Gastrocnemius medialis (tissue), 4 donors: ENCODE measurements at places on chromosomes 12 and 14. TPM values are rescaled to one million over a fixed set of nuclear protein-coding genes. Genes with fewer than 3 reads are reported as not detected.

The ATXN2 gene
- 20.4 TPM for total RNA-seq

The NR1H4 gene
- total RNA-seq = not detected

The MTA1 gene
- 27.4 TPM for total RNA-seq

The YAF2 gene
- 38.5 TPM for total RNA-seq

The KLRD1 gene
- total RNA-seq = 0.22 TPM

The MARK3 gene
- 60.2 TPM for total RNA-seq

DNA sequence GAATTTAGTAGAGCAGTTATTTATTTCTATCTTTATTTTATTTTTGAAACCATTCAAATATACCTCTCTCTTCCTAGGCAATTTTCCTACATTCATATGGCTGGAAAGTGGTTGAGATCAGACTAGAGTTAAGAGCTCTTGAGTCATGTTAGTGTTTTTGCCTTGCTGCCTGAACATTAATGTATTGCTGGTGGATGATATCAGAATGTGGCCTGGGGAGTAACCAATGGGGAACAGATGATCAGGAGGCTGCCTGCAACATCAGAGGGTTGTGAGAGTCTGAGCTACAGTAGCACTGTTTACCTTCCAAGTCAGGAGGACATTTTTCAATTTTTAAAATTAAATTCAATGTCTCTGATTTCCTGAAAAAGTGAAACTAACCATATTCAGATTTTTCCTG lies 166.3 kb upstream of the TRHDE start:
- H3K4me1 ChIP-seq = no peaks in the 10 kb centered on the region
- H3K36me3 ChIP-seq = no peaks in the 10 kb centered on the region
- no peaks in the 10 kb centered on the region for H3K27me3 ChIP-seq
- no peak overlapping the region for H3K27ac ChIP-seq

GRCh38 chr14:103887170-103887501 lies 39.8 kb upstream of the PPP1R13B start:
- H3K4me1 ChIP-seq = peaks cover 3% of the 10 kb centered on the region
- H3K27ac ChIP-seq = no peak overlapping the region
- DNase-seq = no peak
- no peaks in the 10 kb centered on the region for H3K27me3 ChIP-seq
- no peaks in the 10 kb centered on the region for H3K36me3 ChIP-seq

GRCh38 chr14:82047777-82048470 lies 514.3 kb upstream of the SEL1L start:
- H3K4me3 ChIP-seq = no peak overlapping the region
- DNase-seq = no peak
- no peaks in the 10 kb centered on the region for H3K27me3 ChIP-seq
- no peaks in the 10 kb centered on the region for H3K36me3 ChIP-seq
- H3K4me1 ChIP-seq = no peaks in the 10 kb centered on the region
- no peak overlapping the region for H3K27ac ChIP-seq

GRCh38 chr14:23567186-23568020 lies at the start of gene AP1G2:
Gene AP1G2 (minus strand): TSS chr14:23567791. CDS start chr14:23567314, 477 bp downstream.
- no peaks in the 10 kb centered on the region for H3K27me3 ChIP-seq
- peak; percentile 54 for DNase-seq

DNA sequence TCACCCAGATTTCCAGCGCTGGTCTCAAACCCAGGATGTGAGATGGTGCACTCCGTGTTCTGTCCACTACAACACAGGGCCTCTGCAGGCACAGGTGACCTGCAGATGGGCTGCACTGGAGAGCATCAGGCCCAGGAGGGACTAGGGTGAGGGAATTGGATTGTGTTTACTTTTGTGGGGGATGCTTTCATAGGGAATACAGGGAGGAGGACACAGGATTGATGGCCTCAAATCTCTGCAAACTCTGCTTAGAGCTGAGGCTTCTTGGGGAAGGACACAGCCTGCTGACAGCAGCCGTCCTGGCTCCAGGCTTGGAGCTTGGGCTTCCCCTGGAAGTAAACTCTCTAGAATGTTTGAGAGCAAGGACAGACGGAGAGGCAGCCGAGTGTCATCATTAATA lies 57.1 kb downstream of the NTF3 start:
- no peaks in the 10 kb centered on the region for H3K4me1 ChIP-seq
- H3K27ac ChIP-seq = no peak overlapping the region
- H3K4me3 ChIP-seq = no peak overlapping the region
- no peak for DNase-seq

DNA sequence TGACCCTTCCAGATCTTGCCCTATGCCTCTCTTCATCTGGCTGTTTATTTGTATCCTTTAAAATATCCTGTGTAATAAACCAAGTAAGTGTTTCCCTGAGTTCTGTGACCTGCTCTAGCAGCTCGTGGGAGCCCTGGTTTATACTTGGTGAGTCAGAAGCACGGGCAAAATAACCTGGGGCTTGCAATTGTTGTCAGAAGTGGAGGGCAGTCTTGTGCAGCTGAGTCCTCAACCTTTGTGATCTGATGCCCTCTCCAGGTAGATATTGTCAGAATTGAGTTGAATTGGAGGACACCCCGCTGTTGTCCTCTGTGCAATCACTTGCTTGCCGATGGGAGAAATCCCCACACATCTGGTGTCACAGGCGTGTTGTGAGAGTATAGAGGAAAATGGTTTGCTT lies 62.5 kb upstream of the PRICKLE1 start:
- H3K27ac ChIP-seq = no peak overlapping the region
- no peaks in the 10 kb centered on the region for H3K4me1 ChIP-seq
- H3K36me3 ChIP-seq = no peaks in the 10 kb centered on the region
- H3K4me3 ChIP-seq = no peak overlapping the region

GRCh38 chr12:9319044-9319841 lies 111.0 kb upstream of the PZP start:
- H3K4me1 ChIP-seq = no peaks in the 10 kb centered on the region
- DNase-seq = no peak
- no peaks in the 10 kb centered on the region for H3K27me3 ChIP-seq
- no peak overlapping the region for H3K27ac ChIP-seq
- H3K36me3 ChIP-seq = no peaks in the 10 kb centered on the region

- DNase-seq = peak; percentile 62
- no peaks in the 10 kb centered on the region for H3K27me3 ChIP-seq
- H3K27ac ChIP-seq = peak overlapping the region; percentile 75
- peaks cover 3% of the 10 kb centered on the region for H3K36me3 ChIP-seq
- no peaks in the 10 kb centered on the region for H3K4me1 ChIP-seq
- no peak overlapping the region for H3K4me3 ChIP-seq
Measured at GRCh38 chr12:7207866-7208625, 18.6 kb downstream of the PEX5 start.

DNA sequence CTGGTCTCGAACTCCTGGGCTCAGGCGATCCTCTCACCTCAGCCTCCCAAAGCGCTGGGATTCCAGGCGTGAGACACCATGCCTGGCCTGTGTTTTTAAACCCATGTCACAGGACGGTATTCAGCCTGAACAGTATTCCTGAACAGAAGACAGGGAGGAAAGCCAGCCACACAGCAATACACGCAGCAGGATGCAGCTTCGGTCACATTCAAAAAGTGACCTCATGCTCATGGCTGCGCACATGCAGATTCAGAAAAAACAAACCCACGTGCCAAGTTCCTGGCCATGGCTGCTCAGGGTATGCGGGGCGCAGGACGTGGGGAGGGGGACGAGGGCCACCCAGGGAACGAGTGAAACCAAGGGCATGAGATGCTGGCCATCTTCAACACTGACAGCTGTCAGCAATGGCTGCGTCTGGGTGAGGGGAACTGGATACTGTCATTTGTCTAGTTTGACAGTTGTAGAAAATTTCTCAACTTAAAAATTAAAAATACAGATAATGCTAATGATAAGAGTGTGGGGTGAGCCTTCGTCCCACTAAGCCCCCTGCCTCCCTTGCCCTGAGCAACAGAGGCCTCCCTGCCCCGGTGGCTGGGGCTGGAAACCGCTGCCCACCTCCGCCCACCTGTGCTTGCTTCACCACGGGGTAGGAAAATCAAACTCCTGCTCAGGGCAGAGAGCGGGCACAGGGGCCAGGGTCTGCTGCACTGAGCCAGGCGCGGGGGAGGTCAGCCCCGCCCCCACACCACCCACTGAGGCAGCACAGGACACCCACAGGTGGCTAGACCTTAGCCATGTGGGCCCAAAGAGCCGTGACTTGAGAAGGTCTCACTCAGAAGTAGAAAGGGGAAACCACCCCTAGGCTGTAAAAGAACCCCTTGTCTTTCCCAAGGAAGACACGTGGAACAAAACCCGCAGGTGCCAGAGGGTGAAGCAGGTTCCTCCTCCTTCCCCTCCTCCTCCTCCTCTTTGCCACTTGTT lies 84.2 kb downstream of the SCARB1 start:
- DNase-seq = no peak
- no peaks in the 10 kb centered on the region for H3K36me3 ChIP-seq
- no peak overlapping the region for H3K4me3 ChIP-seq
- no peaks in the 10 kb centered on the region for H3K27me3 ChIP-seq
- no peak overlapping the region for H3K27ac ChIP-seq

DNA sequence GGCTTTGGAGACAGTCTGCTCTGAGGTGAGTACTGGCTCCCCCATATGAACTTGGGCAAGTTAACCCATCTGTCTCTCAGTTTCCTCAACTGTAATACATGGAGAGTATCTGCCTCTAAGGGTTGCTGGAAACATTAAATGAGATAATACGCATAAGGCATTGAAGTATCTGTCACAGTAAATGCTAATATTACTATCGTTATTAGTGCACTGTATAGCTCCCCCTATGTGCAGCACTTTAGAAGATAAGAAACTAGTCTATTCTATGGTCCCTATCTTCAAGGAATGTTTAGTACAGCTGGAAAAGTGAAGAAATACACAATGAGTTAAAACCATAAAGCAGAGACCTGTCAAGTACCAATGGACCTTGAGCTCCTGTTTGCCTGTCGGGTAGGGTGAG lies 51.7 kb upstream of the CFL2 start:
- no peaks in the 10 kb centered on the region for H3K4me1 ChIP-seq
- no peaks in the 10 kb centered on the region for H3K27me3 ChIP-seq
- H3K27ac ChIP-seq = no peak overlapping the region
- peaks cover 3% of the 10 kb centered on the region for H3K36me3 ChIP-seq
- H3K4me3 ChIP-seq = no peak overlapping the region

DNA sequence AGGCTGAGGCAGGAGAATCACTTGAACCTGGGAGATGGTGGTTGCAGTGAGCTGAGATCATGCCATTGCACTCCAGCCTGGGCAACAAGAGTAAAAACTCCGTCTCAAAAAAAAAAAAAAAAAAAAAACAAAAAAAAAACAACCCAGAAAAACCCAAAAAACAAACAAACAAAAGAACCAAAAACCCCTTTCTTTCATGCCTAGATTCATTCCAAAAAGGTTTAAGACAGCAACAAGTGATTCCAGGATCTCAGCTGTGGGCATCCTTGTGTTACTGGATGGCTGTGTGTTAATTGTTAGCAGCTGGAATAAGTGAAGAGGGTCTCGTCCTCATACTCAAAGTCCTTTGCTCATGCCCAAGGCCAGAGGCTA lies 9.4 kb downstream of the GPRC5A start:
- no peak overlapping the region for H3K4me3 ChIP-seq
- no peaks in the 10 kb centered on the region for H3K4me1 ChIP-seq
- H3K27ac ChIP-seq = peak overlapping the region; percentile 56
- no peaks in the 10 kb centered on the region for H3K27me3 ChIP-seq

DNA sequence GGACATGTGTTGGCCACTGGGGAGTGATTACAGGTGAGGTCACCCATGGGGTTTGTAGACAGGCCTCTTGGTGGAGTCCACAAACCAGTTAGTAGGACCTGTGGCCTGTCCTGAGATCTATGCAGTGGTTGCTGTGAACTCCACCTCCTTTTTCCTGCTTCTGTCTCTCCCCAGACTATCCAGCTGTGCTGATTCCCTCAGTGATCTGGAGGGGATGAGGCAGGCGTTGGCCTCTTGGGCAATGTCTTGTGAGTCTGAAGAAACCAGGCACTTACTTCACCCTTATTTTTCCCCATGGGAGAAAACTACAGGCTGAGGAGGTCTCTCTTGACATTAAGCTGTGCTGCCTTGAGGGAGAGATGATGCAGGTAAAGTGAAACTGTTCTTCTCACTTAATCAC lies 257.2 kb upstream of the PRICKLE1 start:
- H3K4me3 ChIP-seq = no peak overlapping the region
- no peak for DNase-seq
- H3K27me3 ChIP-seq = no peaks in the 10 kb centered on the region
- H3K4me1 ChIP-seq = no peaks in the 10 kb centered on the region
- no peak overlapping the region for H3K27ac ChIP-seq

- no peak overlapping the region for H3K27ac ChIP-seq
- H3K36me3 ChIP-seq = no peaks in the 10 kb centered on the region
- no peak overlapping the region for H3K4me3 ChIP-seq
- no peaks in the 10 kb centered on the region for H3K27me3 ChIP-seq
Measured at GRCh38 chr12:115166698-115167315, 482.8 kb upstream of the TBX3 start.

GRCh38 chr12:51405801-51406207 lies 14.6 kb upstream of the GALNT6 start:
- DNase-seq = no peak
- H3K4me1 ChIP-seq = no peaks in the 10 kb centered on the region
- H3K27ac ChIP-seq = no peak overlapping the region
- no peak overlapping the region for H3K4me3 ChIP-seq

- no peaks in the 10 kb centered on the region for H3K4me1 ChIP-seq
- no peaks in the 10 kb centered on the region for H3K27me3 ChIP-seq
- H3K27ac ChIP-seq = no peak overlapping the region
- H3K4me3 ChIP-seq = no peak overlapping the region
- H3K36me3 ChIP-seq = no peaks in the 10 kb centered on the region
Measured at GRCh38 chr12:79747274-79747673, 56.5 kb upstream of the PAWR start.
